ENCODE measurements at places on chromosomes 5 and 9.
A peak's percentile ranks its signal among the peaks of the same experiment; 100 is the strongest.

DNA sequence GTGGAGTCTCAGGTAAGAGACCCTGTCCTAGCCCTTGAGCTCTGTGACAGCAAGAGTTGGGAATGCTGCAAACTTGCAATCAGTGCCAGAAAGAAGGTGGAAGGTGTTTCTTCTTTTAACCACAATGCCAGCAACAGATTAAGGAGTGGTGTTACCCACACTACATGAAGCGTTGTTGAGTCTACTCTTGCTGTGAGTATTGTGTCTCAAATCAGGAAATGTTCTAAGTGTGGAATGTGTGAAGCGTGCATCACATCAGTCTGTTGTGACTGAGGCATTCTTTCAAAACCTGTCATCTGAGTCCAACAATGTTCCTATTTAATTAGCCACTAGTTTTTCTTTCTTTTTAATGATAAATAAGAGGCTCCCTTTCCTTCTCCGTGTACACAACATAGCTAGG is 2.9 kb upstream of the LURAP1L start:
- DNase-seq: peak; percentile 72

DNA sequence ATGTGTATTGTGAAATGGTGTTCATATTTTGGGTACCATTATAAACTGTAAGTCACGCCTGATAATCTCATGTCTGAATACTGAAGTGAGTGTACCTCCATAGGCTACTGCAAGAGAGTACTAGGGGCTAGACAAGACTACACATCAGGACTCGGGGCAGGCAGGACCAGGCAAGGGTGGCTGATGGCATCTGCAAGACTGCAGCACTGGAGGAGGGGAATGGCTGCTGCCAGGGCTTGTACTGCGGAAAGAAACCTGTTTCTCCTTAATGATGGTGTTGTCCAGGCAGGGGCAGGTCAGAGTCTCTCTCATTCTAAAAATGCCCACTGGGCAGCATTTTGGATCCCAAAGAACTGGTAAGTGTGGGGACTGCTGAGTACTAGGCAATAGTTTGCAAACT is 172.5 kb downstream of the RAB3C start:
- no peak for DNase-seq

DNA sequence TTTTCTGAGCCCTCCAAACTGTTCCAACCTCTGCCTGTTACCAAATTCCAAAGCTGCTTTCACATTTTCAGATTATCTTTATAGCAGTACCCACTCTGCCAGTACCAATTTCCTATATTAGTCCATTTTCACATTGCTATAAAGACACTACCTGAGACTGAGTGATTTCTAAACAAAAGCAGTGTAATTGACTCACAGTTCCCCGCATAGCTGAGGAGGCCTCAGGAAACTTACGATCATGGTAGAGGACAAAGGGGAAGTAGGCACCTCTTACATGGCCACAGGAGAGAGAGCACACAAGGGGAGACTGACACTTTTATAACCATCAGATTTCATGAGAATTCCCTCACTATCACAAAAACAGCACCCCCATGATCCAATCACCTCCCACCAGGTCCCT is 105.0 kb downstream of the DTWD2 start:
- no peak for DNase-seq

DNA sequence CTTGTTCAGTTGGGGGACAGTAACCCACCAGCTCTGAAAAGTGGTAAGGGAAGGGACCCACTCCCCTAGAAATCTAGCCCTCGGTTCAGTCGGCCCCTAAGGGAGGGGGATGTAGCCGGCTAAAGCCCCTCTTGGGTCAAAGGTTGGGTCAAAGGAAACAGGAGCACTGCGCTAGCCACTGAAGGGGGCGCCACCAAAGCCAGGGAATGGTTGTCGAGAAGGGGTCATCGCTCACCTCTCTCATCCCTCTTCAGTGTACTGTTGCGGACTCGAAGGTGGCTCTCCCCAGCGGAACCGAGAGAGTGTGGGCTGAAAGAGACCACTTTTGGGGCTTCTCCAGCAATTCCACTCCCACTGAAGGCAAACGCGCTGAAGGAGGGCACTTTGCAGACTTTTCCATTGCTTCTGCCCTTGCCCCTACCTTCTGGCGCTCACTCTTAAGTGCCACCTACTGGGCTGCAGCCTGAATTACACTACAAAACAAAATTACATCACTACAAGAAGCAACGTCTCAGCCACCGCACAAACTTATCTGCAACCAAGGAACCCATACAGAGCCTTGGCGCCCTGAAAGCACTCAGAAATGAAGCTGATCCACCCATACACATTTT is 396.9 kb downstream of the PDE4D start:
- no peak for DNase-seq

GRCh38 chr5:158898185-158899177 is 201.2 kb downstream of the EBF1 start:
- DNase-seq: no peak

- no peak for DNase-seq
Measured at GRCh38 chr5:165304193-165304827, 1798.9 kb downstream of the MAT2B start.

DNA sequence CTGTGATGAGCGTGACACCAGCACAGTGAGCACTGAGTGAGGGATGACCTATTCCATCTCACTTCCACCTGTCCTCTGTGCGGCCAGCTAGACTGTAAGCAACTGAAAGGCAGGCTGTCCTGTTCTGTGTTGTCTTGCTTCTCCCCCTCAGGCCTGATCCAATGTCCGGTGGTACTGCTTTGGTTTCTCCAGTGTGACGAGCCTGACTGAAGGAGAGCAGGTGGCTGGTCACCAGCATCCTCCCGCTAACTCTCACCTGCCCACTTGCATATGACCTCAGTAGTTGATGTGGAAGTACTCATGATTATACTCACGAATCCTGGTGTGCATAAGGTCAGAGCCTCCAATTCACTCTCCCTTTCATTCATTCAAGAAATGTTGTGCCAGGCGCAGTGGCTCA is 2.4 kb upstream of the SLC27A4 start:
- no peak for DNase-seq

GRCh38 chr5:112869948-112870347 is 8.9 kb downstream of the SRP19 start:
- DNase-seq: no peak

DNA sequence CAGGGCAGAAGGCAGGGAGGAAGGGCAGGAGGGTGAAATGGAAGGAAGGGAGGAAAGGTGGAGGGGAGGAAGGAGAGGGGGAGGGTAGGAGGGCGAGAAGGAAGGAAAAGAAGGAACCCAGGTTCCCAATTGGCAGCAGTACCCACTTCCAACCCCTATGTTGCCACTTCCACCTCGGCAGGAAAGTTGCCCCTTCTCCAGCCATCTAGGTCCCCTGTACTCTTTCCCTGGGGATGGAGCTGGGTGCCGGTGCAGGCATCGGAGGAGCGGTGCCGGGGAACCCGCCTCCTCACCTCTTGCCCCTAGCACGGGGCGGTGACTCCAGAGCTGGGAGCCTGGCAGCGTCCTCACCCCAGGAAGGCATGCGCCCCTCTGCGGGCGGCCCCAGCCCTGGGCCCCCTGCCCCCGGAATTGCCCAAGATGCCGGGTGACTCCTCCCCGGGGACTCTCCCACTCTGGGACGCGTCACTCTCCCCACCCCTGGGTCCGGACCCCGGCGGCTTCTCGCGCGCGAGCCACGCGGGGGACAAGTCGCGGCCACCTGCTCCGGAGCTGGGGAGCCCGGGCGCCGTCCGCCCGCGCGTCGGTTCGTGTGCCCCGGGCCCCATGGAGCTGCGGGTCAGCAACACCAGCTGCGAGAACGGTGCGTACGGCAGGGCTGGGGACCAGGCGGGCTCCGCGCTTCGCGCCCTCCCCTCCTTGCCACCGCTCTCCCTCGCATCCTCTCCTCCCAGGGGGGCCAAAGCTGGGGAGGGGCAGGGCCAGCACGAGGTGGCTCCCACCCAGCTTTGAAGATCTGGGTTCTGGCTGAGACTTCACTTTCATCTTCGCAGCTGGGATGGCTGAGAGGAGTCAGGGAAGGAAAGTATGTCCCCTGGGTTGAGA is at the start of gene NIPAL4:
TSS of gene NIPAL4 (plus strand) at position 499 of the 885 bp plus-strand sequence. CDS start at position 607, 108 bp downstream.
- no peak for DNase-seq

DNA sequence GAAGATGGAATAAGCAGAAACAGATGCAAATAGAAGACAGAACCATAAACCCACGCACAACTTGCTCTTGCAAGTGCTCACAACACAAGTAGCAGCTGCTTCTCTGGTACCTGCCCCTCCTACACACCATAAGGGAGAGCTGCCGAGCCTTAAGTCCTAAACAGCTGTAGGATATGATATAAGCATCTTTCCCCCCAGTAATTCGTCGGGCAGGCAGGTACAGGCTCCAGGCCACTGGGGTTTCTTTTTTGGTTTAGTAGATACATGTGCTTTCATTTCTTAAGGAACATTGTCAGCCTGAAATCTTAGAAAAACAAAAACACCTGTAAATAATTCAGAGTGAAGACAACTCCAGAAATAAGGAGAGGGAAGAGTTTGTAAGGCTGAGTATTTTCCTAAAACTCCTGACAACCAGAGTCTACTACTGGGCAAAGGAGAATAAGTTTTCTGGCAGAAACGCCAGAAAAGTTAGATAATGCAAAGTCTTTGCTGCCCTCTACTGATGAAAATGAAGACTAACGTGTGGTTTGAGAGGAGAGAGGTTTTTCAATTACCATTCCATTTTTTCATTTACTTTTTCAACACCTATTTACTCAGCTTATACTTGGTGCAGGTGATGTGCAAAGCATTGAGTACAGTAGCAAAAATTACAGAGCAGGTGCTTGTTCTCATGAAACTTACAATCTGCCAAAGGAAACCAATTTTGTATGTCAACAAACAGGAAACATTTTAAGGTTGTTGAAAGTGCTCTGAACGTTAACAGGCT is 20.1 kb upstream of the TCERG1 start:
- peak; percentile 54 for DNase-seq
